ENCODE measurements at places on chromosomes 1 and 21. TPM values are rescaled to one million over a fixed set of nuclear protein-coding genes. Genes with fewer than 3 reads are reported as not detected.
A peak's percentile ranks its signal among the peaks of the same experiment; 100 is the strongest.

Gene DCST2
- 0.05 TPM for total RNA-seq

Gene LDLRAD1
- total RNA-seq, result not detected

Gene PDZK1
- total RNA-seq, result 229 TPM

Gene BEND5
- 1.9 TPM for total RNA-seq

Gene TCHH
- not detected for total RNA-seq

Gene ADPRS
- 46.9 TPM for total RNA-seq

Gene TRIM67
- total RNA-seq, result 0.10 TPM

Gene VAV3
- total RNA-seq, result 4.7 TPM

Gene RNF186
- 0.05 TPM for total RNA-seq

Gene AGO3
- 5.0 TPM for total RNA-seq

- peak; percentile 73 for DNase-seq
These were observed 6.8 kb downstream of the RPE65 start for GRCh38 chr1:68442822-68443556.

DNA sequence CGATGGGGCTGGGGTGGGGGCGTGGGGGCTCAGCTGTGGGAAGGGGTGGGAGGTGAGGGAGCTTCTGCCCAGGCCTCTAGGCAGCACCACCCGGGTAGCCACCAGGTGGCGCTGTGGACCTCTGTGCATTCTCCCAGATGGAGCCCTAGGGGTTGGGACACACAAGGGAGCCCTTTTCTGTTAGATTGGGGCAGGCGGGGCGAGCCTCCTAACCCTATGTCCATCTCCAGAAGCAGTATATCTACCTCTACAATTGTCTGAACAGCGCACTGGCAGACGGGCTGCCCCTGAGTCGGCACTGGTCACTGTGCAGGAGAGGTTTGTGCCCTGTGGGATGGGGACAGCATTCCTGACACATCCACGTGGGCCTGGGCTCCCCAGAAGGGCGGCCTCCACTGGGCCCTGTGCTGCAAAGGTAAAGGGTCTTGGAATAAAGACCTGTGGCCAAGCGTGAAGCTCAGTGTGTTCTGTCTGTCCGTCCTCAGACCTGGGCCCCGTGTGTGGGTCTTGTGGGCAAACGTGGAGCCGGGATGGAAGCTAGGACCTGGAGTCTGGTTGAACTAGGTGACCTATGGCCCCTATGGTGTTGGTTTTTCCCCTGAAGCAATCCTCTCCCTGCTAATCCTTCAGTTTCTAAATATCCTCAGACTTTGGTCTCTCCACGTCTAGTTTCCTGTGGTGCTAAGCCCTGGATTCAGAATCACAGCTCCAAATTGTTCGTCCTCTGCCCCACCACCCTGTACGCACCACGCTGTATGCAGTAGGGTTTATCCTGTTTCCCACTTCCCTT, 4.4 kb upstream of the LGR6 start:
- peak; percentile 21 for DNase-seq

DNA sequence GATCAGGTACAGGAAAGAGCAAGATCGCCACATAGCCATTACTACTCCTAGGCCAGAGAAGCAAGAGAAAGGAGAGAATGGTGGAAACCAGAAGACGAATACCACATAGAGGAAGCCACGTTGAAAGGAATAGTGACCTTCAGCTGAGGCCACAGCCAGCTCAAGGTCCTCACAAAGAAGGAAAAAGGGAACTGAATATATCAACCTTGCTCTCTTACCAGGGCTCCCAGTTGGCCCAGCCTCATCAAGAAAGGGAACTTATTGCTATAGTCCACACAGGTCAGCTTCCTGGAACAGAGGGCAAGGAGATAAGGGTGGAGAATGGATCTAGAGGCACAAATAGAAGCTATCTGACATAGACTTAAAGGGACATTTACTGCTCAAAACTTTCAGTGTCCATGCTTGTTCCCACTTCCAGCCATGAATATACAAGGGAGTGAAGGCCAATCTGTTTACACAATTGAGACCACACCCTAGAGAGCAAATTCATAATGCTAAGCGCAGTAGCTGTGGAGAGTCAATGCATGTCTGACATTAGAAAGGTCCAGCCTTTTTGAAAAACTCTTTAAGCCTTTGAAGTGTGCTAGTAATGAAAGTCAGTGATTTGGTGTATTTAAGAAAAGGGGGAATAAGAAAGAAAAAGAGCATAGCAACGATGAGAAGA, 120.7 kb upstream of the ZC3H11B start:
- DNase-seq, result no peak

- no peak for DNase-seq
These were observed 556 bp downstream of the WDR77 start for GRCh38 chr1:111448482-111448917.

GRCh38 chr1:172269084-172269483, 151.4 kb upstream of the C1orf105 start:
- no peak for DNase-seq

GRCh38 chr21:45408271-45408791, 3.4 kb downstream of the COL18A1 start:
- DNase-seq, result no peak

GRCh38 chr1:209427277-209427676, 156.2 kb upstream of the CAMK1G start:
- DNase-seq, result no peak

- no peak for DNase-seq
These were observed 1.4 kb upstream of the USP1 start for GRCh38 chr1:62435231-62436038.

GRCh38 chr1:195472291-195472690, 1135.9 kb downstream of the KCNT2 start:
- no peak for DNase-seq

DNA sequence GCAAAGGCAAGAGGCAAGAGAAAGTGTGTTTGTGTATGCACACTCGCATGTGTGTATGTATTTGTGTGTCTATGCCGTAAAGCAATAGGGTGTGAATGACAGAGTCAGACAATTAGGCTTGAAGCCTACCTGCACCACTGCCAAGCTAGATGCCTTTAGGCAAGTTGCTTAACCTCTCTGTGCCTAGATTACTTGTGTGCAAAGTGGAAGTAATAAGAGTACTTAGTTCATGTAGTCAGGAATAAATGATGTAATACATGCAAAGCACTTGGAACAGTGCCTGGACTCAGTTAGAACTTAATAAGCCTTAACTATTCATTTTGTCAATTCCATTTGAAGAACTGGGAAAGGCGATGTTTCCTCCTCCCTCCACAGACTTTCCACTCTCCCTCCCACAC, 31.7 kb downstream of the LAMB3 start:
- peak; percentile 71 for DNase-seq

DNA sequence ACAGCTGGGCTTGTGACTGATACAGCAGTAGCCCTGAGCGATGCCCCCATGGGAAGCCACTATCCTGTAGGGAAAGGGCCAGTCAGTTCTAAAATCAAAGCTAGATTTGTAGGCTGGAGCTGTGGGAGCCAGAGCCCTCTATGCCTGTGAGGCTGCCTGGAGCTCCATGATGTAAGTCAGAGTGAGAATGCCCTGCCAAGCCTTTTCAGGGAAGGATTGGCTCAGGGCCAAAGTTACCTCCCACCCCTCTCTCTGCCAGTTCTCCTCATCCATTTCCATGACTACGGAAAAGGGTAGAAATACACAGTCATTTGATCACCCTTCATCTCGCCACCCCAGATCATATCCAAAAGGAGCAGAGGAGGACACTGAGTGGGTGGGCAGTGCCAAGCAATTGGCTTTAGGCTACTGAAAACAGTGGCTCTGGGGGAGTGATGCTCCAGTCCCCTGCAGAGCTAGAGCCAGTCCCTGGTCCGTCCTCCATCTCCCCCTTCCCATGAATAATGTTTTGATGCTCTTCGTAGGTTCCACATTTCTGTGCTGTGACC, 59.5 kb upstream of the KCNA3 start:
- no peak for DNase-seq

GRCh38 chr21:35506352-35506751, 457.2 kb upstream of the RUNX1 start:
- DNase-seq, result no peak

DNA sequence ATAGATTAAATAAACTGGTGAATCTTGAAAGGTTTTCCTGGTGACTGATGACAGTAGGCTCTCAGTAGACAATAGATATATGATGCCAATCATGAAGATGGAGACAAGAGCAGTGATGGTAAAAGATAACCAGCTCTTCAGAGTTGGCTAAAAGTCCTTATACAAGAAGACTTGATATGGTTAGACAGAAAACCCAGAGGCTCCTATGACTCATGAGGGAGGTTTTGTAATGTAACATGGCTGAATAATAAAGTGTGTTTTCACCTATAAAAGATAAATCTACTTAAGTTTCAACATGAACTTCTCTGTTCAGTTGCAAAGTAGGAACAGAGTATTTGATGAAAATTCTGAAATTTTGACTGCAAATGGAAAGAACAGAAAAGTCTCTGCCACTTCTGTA, 12.7 kb upstream of the CRNN start:
- DNase-seq, result no peak

All from renal cortical epithelial cell (primary cell).